ENCODE measurements at places on chromosomes 7 and 10. TPM values are rescaled to one million over a fixed set of nuclear protein-coding genes. Genes with fewer than 3 reads are reported as not detected.

SRRM3 gene
- total RNA-seq = not detected

DNAJB12 gene
- total RNA-seq = 32.0 TPM

ERVW-1 gene
- total RNA-seq = not detected

DNA sequence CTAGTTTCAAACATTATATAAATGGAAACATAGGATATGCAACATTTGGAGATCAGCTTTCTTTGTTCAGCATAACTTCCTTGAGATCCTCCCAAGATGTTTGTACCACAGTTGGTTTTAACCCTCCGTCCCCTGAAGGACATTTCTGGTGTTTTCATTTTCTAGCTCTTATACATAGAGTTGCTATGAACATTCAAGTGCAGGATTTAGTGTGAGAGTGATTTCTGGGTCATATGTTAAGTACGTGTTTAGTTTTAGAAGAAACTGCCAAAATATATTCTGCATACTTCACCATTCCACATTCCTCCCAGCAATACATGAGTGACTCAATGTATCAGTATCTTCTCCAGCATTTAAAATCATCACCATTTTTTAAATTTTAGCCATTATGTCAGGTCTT is 588.7 kb upstream of the PFKP start:
- no peak for ATAC-seq
- H3K27me3 ChIP-seq = peaks cover 7% of the 10 kb centered on the region
- no peaks in the 10 kb centered on the region for H3K36me3 ChIP-seq
- no peak overlapping the region for H3K4me3 ChIP-seq

DNA sequence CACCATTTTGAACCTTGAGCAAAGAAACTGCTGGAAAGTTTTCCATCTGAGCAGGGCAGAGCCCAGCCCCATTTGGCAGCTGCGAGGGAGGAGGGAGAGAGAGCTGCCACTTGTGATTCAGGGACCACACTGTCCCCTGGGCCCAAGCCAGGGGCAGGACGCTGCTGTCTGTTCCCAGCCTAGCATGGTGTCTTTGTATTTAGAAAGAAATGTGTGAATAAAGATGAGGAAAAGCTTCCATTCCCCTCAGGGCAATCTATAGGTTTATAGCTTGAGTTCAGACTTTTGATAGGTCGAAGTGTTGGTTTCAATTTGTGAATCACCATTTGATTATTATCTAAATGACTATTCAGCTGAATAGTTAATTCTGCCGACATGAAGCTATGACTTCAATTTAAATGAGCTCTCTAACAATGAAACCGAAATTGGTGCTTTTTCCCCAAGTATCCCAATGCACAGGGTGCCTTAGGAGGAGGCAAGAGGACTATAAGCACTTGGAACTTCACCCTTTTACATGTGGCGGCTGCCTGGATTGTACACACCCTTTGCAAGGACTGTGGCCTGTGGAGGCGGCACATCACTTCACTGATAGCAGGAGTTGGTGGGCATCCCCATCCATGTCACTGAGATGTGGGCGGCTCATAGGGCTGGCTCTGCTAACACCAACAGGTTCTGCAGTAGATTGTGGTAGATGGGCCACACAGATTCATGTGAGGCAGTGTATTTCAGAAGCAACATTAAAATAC is 223.5 kb downstream of the CCDC3 start:
- H3K27ac ChIP-seq = peak overlapping the region; percentile 82
- no peak overlapping the region for H3K4me3 ChIP-seq
- no peaks in the 10 kb centered on the region for H3K27me3 ChIP-seq
- peaks cover 5% of the 10 kb centered on the region for H3K36me3 ChIP-seq
- ATAC-seq = peak; percentile 44
- H3K4me1 ChIP-seq = peaks cover 24% of the 10 kb centered on the region

GRCh38 chr7:55569797-55570196 is 2.5 kb downstream of the VOPP1 start:
- peaks cover 68% of the 10 kb centered on the region for H3K4me1 ChIP-seq
- peaks cover 55% of the 10 kb centered on the region for H3K36me3 ChIP-seq
- H3K27ac ChIP-seq = peak overlapping the region; percentile 96
- H3K4me3 ChIP-seq = peak overlapping the region; percentile 89
- no peaks in the 10 kb centered on the region for H3K27me3 ChIP-seq

- ATAC-seq = no peak
- H3K27ac ChIP-seq = no peak overlapping the region
- no peaks in the 10 kb centered on the region for H3K4me1 ChIP-seq
- H3K36me3 ChIP-seq = no peaks in the 10 kb centered on the region
These were observed 135.3 kb upstream of the VWC2 start for GRCh38 chr7:49638166-49638565.

GRCh38 chr10:116909307-116909706 is 60.0 kb downstream of the ENO4 start:
- no peak for ATAC-seq
- H3K4me3 ChIP-seq = no peak overlapping the region
- no peak overlapping the region for H3K27ac ChIP-seq
- no peaks in the 10 kb centered on the region for H3K36me3 ChIP-seq
- H3K4me1 ChIP-seq = no peaks in the 10 kb centered on the region
- peaks cover 4% of the 10 kb centered on the region for H3K27me3 ChIP-seq

DNA sequence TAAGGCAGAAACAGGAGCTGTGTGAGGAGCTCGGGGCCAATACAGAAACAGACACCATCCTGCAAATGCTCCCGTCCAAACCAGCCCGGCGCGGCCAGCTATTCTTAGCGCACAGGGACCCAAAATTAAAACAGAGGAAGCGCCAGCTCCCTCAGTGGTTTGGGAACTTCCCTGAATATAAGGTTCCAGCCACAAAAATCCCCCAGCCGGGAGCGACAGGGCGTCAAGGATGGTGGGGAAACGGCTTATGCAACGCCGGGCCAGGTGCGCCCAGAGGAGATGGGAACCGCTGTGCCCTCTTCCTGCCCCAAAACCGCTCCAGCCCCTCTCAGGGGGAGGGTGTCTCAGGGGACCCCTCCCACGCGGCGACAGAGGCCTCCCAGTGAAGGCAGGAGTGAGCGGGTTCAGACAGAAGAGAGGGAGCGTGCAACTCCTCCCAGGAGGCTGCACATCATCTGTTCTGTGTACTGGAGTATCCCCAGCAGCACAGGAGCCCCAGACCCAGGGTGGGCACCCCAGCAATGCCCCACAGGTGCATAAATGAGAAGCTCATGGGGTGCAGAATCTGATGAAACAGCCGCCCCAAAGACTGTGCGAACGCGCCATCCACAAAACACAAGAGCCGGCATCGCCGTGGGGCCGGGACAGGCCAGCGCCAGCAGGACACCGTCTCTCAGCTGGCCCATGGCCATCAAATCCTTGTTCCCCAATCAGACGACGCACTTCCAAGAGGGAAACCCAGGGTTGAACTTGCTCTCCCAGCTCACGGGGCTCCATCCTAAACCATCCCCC is 73.9 kb upstream of the PDGFA start:
- peak overlapping the region; percentile 40 for H3K4me3 ChIP-seq
- H3K27ac ChIP-seq = peak overlapping the region; percentile 43
- no peaks in the 10 kb centered on the region for H3K27me3 ChIP-seq
- ATAC-seq = peak; percentile 35
- peaks cover 29% of the 10 kb centered on the region for H3K36me3 ChIP-seq

DNA sequence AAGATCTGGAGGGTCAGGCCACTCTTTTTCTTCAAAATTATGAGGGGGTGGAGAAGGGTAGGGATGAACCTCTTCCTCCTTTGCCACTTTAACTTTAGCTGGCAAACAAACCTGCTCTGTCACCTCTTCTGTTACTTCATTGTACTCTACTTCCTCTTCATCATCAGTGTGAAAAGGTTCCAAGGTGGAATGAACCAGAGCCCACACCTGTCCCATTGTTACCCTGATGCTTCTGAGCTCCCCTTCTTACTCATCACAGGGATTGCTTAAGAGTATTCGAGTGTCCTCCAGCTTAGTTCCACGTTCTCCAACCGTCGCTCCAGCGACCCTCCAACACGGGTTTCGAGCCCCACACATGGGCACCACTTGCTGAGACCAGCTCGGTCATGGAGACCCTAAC is 5.2 kb downstream of the MRPS24 start:
- ATAC-seq = no peak
- no peak overlapping the region for H3K27ac ChIP-seq
- H3K36me3 ChIP-seq = peaks cover 39% of the 10 kb centered on the region
- peaks cover 5% of the 10 kb centered on the region for H3K4me1 ChIP-seq
- no peaks in the 10 kb centered on the region for H3K27me3 ChIP-seq

DNA sequence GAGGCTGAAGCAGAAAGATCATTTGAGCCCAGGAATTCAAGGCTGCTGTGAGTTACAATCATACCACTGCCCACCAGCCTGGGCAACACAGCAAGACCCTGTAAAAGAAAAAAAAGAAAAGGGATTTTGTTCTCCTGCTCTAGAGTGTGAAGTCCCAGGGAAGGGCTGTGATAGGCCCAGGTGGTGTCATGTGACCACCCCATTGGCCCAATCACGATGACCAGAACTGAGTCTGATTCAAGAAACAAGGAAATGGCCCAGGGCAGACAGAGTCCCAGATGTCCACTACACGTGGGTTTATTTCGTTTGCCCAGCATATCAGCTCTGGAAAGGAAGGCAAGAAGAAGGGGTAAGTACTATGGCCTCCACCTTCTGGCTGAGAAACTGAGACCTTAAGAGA is 81.3 kb upstream of the CUX1 start:
- peaks cover 4% of the 10 kb centered on the region for H3K27me3 ChIP-seq
- H3K36me3 ChIP-seq = no peaks in the 10 kb centered on the region
- ATAC-seq = peak; percentile 66
- peaks cover 4% of the 10 kb centered on the region for H3K4me1 ChIP-seq
- no peak overlapping the region for H3K27ac ChIP-seq
- H3K4me3 ChIP-seq = no peak overlapping the region

- ATAC-seq = no peak
- peaks cover 47% of the 10 kb centered on the region for H3K36me3 ChIP-seq
- H3K4me1 ChIP-seq = peaks cover 43% of the 10 kb centered on the region
- no peak overlapping the region for H3K4me3 ChIP-seq
- no peaks in the 10 kb centered on the region for H3K27me3 ChIP-seq
These were observed 30.2 kb downstream of the KDM7A start for GRCh38 chr7:140146574-140146973.

GRCh38 chr10:90986870-90987269 is 66.0 kb upstream of the ANKRD1 start:
- H3K27me3 ChIP-seq = no peaks in the 10 kb centered on the region
- no peak overlapping the region for H3K27ac ChIP-seq
- no peaks in the 10 kb centered on the region for H3K4me1 ChIP-seq
- no peak overlapping the region for H3K4me3 ChIP-seq
- ATAC-seq = no peak

- peaks cover 12% of the 10 kb centered on the region for H3K27me3 ChIP-seq
- H3K27ac ChIP-seq = no peak overlapping the region
- H3K4me1 ChIP-seq = no peaks in the 10 kb centered on the region
- H3K4me3 ChIP-seq = no peak overlapping the region
- no peak for ATAC-seq
- no peaks in the 10 kb centered on the region for H3K36me3 ChIP-seq
These were observed 455.7 kb downstream of the PARD3 start for GRCh38 chr10:34359435-34359813.

DNA sequence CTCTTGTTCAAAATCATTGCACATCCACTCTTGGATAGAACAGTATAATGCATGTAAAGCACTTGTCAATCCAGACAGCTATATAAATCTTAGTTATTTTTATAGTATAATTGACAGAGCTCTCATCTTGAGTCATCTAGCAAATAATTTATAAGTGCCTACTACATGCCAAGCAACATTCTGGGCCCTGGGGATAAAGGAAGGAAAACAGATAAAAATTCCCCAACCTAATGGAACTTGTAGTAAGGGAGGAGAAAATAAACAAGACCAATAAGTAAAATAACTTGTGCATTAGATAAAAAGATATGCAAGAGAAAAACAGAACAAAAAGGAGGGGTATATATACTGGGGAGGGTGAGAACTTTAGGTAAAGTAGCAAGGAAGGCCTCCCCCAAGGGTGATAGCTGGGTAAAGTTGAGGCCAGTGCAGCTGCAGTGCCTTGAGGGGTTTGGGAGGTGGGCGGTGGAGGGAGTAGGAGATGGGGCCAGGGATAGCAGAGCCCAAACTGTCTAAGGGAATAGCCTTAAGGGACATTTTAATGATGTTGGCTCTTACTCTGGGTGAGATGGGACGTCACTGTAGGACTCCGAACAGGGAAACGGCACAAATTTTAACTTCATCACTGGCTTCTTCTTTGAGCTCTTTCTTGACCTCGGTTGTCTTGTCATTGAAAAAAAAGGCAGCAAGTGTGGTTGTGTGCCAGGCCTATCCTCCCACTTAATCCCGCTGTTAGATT is 79.3 kb upstream of the SEC61G start:
- H3K27me3 ChIP-seq = peaks cover 9% of the 10 kb centered on the region
- no peak overlapping the region for H3K4me3 ChIP-seq
- no peak overlapping the region for H3K27ac ChIP-seq
- no peak for ATAC-seq
- H3K36me3 ChIP-seq = no peaks in the 10 kb centered on the region
- H3K4me1 ChIP-seq = no peaks in the 10 kb centered on the region

Data from activated T-helper 17 cell treated with anti-CD3 and anti-CD28 coated beads, Interleukin-2, amount 50 U/mL, for 72 hours (primary cell).